ENCODE measurements at places on chromosomes 2 and 18.
A peak's percentile ranks its signal among the peaks of the same experiment; 100 is the strongest.

DNA sequence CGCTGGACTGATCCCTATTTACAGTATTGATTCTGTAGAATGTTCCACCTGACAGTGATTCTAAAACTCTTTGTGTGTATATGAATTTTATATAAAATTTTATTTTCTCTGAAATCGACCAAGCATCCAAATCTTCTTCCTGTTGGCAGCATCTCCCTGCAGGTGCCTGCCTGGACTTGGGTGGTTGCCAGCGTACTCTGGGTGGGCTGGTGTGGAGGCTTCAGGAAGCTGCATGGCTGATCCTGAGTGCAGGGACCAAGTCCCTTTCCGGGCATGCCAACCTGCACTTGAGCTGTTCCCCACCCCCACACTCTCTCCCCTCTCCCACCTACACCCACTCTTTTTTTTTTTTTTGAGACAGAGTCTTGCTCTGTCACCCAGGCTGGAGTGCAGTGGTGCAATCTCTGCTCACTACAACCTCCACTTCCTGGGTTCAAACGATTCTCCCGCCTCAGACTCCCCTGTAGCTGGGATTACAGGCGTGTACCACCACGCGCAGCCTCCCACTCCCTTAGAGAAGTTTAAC is 53.2 kb upstream of the ALKAL2 start:
- DNase-seq: peak; percentile 58

DNA sequence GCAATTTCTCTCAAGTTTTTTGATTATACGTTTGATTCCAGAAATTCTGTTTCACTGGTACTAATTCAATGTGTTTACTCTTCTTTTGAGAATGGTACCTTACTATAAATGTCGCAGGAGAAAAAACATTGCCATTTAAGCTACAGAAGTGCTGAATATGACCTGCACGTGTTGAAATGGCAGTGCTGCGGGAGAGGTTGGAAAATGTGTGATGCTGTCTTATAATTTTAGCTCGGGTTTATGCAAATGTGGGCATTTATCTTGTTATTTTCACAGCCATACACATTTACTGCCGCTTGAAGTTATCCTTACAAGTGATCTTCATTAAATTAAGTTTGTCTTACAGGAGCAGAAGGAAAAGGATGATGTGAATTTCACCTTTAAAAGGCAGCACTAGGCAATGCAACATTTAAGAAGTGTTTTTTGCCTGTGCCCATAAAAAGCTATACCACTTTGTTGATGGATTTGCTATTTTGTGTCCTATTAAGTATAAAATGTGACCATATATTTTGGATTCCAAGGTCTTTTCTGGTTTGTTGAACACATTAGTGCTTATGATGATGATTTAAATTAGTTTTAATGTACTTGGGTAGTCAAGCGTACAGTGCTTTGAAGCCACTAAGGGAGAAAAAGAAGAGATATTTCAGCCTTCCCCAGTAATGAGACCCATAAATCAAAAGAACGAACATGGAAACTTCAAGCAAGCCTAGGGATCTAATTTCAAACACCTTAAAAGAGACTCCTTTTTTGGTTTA is 112.1 kb downstream of the LTBP1 start:
- DNase-seq: no peak

GRCh38 chr18:24273596-24273995 is 124.0 kb downstream of the OSBPL1A start:
- no peak for DNase-seq

- DNase-seq: no peak
Measured at GRCh38 chr2:200239216-200239615, 67.3 kb upstream of the SPATS2L start.
